ENCODE measurements at places on chromosomes 12 and 14.

- no peak for DNase-seq
Measured at GRCh38 chr12:113180333-113180732, 4.9 kb downstream of the DDX54 start.

DNA sequence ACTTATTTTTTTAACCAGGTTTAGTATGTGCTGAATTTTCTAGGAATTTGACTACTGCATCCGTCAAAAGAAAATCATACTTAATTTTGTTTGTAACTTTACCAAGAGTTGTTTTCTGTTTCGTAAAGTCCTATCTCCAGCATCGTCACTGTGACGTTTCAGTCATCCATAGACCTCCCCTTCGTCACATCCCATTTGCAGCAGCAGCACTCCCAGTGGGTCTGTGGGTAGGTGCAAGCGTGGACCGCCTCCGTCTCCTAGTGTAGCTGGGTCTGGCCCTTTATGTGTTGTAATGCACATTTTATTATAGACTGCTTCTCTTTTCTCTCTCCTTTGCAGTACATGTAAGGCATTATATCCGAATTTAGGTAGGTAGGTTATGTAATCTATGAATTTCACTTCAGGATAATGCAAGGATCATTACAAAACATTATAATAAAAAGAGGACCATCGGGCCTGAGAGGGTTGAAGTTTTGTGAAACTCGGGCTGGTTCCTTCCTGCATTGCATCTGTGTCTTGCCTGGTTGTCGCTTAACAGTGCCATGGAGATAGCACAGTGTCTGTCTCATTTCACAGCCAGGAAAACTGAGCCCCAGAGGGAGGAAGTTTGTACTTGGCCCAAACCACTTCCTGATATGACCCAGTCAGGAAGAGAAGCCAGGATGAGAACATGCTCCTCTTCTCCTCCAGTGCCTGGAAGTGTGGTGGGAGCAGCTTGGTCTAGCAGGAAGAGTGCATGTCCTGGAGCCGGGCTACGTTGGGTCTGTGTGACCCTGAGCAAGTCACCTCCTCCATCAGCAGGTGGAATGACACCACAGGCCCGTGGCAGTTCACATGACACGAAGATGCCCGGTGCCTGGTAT lies 41.3 kb downstream of the EVL start:
- peak; percentile 26 for DNase-seq

DNA sequence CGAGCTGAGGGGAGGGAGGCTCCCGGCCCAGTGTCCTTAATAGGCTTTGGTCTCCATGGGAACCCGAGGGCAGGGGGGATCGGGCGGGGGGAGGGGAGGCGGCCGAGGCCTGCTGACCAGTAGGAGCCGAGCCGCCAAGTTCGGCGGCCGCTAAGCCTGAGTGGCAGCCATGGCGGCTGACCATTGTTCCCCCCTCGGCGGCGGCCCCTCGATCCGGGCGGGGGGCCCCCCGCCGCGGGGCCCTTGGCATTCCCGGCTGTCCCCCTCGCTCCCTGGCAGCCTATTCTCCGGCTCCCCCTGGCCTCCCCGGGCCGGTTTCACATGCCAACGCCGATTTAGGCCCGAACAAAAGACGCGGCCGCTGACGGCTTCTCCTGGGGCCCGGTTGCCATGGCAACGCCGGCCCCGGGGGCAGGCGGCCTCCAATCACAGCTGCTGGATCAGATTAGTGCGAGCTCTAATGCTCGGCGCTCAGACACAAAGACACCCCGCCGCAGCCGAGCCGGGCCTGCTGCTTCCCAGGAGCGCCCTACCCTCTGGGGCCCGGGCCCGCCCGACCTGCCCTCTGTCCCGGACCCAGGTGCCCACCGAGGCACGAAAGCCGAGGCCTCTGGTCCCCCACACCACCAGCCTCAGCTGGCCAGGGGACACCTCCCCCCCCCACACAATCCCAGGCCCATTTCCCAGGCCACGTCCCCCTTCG lies 7.3 kb downstream of the MSI1 start:
- no peak for DNase-seq

DNA sequence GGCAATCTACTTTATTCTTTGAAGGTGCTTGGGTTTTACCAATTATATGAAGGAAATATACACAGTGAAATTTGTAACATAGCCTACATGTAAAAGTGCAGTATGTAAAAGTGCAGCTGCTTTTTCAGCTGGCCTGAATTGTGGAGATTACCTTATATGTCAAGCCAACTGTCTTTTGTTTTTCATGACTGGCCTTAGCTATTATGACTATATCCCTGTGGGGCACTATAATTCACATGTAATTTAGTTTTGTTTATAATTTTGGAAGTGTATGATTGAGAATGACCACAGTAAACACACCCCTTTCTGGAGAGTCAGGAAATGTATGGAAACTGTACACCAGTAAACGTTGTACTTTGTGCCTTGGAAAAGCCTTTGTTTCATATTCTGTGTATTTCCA lies 435.0 kb upstream of the STXBP6 start:
- no peak for DNase-seq

GRCh38 chr12:503111-503761 lies 43.5 kb downstream of the B4GALNT3 start:
- no peak for DNase-seq

DNA sequence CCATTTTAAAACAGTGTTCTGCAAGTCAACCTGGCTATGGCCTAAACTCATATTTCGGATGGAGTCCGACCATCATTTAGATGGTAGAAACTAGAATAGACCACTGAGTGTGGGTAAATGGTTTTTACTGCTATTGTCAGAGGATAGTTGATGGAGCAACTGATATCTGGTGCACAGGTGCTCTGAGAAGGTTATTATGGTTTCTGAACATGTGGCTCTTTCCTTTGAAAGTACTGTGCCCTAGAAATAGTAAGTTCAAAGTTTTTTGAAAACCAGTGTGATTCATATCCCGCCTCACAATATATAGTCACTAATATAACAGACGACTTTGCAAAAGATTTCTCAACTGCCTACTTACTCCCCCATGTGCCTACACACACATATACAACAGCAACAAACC lies 64.4 kb upstream of the BTG1 start:
- DNase-seq: no peak

DNA sequence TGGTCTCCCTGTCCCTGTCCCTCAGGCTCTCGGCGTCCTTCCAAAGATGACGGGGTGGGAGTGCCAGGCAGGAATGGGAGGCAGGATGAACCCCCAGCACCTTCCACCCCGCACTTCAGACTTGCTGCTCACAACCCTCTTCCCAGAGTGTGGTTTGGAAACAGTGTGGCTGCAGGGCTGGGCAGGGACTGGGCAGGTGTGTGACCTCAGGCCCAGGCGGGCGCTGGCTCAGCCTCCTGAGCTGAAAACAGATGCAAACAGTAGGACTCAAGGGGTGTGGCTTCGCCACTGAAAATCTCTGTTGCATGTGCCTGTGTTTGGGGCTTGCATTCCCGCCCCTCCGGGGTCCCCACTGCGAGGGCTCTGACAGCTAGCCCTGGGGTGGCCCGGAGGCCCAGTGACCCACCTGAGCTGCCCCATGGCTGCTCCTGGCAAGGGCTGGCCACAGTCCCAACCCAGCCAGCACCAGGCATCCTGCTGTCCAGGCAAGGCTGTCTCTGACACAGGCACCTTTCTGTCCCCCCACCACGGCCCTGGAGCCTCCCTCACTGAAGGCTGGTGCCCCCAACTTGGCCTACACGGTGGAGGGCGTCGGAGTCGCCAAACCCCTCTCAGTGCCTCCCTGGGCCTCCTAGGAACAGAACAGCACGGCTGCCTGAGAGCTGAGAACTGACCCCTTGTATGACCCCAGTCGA lies 46.1 kb downstream of the BEGAIN start:
- no peak for DNase-seq

- DNase-seq: no peak
Measured at GRCh38 chr14:21915826-21916225, 242.2 kb upstream of the OR4E1 start.

DNA sequence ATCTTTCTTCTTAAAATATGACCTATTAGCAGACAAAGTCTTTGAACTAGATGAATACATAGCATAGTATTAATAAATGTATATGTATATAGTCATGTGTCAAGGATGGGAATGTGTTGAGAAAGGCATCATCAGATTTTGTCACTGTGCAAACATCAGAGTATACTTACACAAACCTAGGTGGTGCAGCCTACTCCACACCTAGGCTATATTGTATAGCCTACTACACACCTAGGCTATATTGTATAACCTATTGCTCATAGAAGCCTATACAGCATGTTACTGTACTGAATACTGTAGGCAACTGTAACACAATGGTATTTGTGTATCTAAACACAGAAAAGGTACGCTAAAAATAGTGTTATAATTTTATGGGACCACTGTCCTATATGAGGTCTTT lies 47.6 kb downstream of the PTPN21 start:
- no peak for DNase-seq

DNA sequence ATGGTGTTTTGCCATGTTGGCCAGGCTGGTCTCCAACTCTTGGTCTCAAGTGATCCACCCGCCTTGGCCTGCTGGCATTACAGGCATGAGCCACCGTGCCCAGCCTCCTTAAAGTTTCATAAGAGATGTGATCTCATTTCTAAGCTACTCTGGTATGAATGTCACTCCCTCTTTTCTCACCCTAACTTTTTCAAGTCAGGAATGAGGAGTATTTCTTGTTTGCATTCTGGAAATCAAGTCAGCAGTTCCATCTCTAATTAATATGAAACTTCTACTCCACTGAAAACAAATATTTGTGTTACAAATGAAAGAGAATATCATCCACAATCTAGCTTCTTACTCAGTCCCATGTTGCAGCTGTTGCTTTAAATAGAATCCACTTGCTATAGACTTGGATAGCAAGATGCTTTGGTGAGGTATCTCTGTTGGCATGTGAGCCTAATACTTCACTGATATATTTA lies 61.3 kb downstream of the ARF6 start:
- no peak for DNase-seq

DNA sequence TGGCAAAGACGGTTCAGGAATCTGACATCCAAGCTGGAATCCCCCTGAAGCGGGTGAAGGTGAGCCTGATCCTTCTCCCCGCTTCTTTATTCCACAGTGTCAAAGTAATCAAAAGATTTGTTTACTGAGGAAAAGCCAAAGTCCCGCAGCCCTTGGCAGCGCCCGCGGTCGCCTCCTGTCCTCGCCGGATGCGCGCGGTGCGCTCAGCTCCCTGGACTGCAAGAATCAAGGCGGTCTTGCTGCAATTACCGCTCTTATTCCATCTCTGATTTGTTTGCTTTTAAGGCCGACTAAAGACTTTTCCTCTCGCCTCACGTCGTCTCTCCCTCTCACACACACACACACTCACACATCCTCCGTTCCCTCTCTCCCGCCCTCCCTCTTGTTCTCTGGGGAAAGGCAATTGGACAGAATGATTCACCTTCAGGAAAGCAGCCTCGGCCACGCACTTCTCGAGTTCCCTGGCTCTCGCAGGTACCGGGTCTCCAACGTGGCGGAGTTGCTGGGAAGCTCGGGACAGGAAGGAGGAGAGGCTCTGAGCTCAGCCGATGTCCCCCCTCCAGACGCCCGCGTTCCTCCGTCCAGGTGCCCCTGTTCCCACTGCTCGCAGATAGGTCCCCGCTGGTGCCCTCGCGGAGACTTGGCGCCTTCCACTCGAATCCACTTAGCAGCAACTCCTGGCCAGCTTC lies 68.6 kb upstream of the USP15 start:
- no peak for DNase-seq

GRCh38 chr12:131805421-131805820 lies 22.8 kb upstream of the MMP17 start:
- no peak for DNase-seq

GRCh38 chr14:37985826-37986470 lies 221.8 kb upstream of the SSTR1 start:
- DNase-seq: no peak

DNA sequence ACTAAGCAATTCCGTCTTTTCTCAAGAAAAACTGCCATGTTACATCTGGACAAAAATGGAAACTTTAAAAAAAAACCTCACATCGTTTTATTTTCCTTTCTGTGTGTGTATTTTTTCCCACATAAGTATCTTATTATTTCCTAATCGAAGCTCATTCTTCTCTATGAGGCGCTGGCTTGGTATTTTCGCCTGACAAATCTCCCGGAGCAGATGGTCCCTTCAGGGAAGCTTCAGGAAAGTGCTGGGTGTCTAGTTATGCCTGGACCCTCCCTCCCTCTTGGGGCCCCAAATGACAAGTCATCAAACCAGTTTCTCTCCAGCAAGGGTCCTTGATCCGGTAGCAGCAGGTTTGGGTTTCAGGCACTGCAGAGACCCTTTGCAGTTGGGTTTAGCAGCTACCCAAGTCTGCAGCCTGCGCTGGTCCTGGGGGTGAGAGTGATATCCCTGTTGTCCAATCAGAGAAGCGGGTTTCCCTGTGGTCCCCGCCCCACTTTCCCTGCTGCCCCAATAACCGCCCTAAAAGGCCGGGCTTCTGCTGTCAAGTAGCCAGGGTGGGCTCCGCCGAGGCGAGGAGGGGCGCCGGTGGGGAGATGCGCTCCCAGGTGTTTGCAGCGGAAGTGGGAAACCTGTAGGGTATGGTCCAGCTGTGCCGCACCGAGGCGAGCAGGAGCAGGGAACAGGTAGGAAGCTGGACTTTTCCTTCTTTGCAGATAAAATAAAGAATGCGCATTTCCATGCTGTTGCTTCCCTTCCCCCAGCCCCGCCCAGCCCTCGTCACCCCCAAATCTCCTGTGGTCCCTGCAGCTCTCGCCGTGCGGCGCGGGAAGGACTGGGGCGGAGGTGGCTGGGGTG lies at the start of gene CNTN1:
TSS of gene CNTN1 (plus strand) at position 527 of the 852 bp plus-strand sequence.
- DNase-seq: no peak

- no peak for DNase-seq
Measured at GRCh38 chr14:32938719-32939253, at the start of gene NPAS3. NPAS3 (plus strand) TSS chr14:32938879.

DNA sequence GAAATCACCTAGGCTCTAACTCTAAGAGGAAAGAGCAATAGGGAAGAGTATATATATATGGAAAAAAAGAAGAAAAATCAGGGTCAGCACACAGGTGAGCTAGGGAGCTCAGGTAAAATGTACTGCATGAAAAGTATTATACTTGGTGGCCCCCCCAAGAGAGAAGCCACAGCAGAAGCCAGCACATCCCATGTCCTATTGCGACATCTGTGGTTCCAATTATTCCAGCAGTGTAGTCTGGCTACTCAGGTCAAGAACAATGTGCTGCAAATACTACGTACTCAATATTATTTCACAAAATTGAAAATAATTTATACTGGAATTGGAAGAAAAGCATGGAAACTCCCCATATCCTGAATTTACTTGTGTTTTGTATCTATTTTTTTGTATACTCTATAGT lies 85.5 kb downstream of the CEP83 start:
- no peak for DNase-seq

- DNase-seq: no peak
Measured at GRCh38 chr12:109247831-109248654, 61.0 kb downstream of the FOXN4 start.

- no peak for DNase-seq
Measured at GRCh38 chr14:49972131-49972671, 79.3 kb downstream of the ARF6 start.

DNA sequence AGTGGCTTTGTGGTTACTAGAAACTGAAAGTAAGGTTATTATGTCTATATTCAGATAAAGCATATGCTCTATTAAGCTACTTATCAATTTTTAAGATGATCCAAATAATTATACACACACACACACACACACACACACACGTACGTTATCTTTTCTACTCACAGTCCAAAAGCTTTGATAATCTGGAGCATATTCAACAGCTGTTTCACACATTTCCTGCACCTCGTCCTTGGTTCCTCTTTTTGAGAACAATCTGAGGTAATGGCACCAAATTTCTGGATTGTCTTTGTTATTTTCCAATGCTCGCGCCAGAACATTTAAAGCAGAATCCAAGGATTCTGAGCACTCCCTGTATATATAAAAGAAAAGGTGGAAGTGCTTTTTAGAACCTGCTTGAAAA lies 37.5 kb downstream of the ZFC3H1 start:
- DNase-seq: no peak

- no peak for DNase-seq
Measured at GRCh38 chr14:95741781-95742180, 27.9 kb upstream of the TCL1A start.

All from stimulated activated CD8-positive, alpha-beta memory T cell treated with anti-CD3 and anti-CD28 coated beads, Interleukin-15, amount 100 ng/mL, for 48 hours (primary cell).